ENCODE measurements at places on chromosomes 7 and 10.

GRCh38 chr10:133565441-133566294, at the start of gene SYCE1:
SYCE1 (minus strand) TSS chr10:133565583; CDS start chr10:133565529, 54 bp downstream.
- no peak for DNase-seq

- DNase-seq: no peak
Observed at GRCh38 chr10:72146071-72146470, 57.7 kb upstream of the SPOCK2 start.

DNA sequence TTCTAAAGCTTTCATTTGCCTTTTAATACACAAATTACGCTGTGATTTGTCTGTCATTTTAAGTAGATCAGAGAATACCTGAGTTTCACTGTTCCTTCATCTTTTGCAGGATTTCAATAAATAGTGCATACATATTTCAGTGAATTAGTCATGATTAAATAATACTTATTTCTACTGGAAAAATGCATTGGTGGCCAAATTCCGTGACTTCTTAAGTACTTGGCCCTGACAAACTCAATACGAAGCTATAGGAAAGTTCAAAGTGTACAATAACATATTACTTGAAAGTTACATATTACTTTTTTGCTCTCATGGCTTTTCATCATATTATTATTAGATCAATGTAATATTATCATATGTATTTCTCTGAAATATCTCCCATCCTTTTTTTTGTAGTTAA, 16.1 kb upstream of the PLXDC2 start:
- no peak for DNase-seq

GRCh38 chr7:139583826-139584553, 60.5 kb downstream of the CLEC2L start:
- DNase-seq: no peak

- no peak for DNase-seq
Observed at GRCh38 chr7:133275446-133276095, 22.7 kb downstream of the EXOC4 start.

DNA sequence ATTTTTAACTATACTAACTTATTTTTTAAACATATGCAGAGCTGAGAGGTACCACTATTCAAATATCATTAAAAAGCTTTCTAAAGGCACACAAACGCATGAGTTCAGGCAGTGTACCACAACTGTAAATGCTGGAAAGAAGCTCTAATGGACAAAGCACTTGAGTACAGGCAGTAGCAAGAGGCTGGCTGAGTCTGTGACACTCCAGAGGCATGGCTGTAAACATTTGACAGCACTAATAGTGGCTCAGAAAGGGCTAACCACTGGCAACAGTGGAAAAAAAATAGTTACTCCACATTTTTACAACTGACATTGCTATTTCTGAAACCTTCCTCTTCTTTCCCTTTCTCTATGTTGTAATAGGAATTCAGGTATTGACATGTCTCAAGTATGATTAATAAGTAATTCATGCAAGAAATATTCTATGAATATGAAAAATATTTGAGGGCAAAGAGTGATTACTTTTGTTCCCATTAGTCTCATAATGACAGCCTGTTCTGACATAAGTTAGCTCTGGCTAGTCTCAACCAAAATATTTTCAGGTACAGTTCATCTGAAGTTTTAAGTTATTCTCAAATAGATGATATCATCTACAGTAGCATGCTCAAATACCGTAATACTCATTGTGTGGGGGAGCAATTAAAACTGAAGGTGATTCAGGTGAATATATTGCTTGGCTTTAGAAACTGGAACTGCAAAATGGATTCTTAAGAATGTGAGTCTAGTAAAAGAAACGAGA, 324.0 kb upstream of the POT1 start:
- DNase-seq: no peak

GRCh38 chr7:84123965-84124547, 70.5 kb downstream of the SEMA3A start:
- DNase-seq: no peak

DNA sequence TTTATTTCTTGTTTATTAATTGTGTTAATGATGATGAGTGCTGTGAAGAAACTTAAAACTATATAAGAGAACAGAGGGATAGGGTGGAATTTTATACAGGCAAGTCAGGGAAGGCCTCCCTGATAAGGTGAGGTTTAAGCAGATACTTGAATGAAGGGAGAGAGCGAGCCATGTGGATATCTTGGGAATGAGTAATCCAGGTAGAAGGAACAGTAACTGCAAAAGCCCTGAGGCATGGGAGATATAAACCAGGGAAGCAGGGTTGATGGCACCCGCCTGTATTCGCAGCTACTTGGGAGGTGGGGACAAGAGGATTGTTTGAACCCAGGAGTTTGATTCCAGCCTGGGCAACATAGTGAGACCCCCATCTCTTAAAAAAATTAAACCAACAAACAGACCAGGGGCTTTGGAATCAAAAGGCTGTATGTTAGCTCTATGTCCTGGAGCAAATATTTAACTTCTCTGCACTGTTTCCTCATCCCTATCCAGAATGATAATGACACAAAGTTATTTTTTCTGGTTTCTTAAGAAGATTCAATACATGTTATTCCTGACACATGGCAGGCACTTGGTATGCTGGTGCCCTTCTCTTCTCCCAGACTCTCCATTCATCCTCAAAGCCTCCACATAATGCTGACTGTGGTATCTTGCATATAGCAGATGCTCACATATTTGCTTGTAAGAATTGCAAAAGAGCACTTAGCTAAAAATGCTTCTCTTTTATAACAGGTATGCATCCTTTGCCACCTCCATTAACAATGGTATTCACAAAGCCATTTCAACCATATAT, 169.3 kb downstream of the CHN2 start:
- DNase-seq: no peak

DNA sequence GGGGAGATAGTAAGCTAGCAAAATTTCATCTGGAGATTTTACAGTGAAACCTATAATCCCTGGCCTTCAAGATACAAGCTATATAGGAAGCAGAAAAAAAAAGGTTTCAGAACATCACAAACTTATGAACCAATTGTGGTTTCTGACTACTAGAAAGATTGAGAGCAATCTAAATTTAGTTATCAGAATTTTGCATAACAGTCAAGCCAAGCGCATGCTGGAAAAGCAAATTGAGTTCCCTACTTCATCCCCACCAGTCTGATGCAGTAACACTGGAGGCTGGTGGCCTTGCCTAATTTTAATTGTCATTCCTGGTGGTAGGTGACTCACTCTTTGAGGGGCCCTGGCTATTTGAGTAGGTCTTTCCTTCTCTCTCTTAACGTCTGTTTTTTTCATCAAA, 46.3 kb upstream of the ELMO1 start:
- no peak for DNase-seq

DNA sequence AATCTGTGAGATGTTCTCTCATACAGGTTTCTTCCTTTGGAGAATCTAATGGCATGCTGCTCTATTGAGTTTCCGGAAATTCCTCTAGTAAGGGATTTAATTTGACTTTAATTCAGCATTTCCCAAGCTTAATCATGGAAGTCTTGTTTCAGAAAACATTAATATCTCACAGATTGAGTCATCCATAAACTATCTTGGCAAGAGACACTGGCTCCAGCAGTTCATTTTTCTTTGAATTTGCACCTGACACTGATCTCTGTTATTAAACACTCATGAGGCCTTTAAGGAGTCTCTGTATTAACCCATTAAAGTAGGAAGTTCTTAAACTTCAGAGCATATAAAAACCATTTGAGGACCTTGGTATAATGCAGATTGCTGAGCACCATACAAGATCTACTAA, 3.6 kb upstream of the ITGB8 start:
- no peak for DNase-seq

GRCh38 chr10:107631876-107632275, 467.4 kb upstream of the SORCS1 start:
- DNase-seq: no peak
